ENCODE measurements at places on chromosomes 11 and 22. TPM values are rescaled to one million over a fixed set of nuclear protein-coding genes. Genes with fewer than 3 reads are reported as not detected.

NXPE2 gene
- total RNA-seq = not detected

FAM111A gene
- total RNA-seq = 70.0 TPM

PGA5 gene
- total RNA-seq = not detected

BACE1 gene
- 22.7 TPM for total RNA-seq

GNG3 gene
- not detected for total RNA-seq

CALCA gene
- total RNA-seq = not detected

PGR gene
- not detected for total RNA-seq

CRYBB2 gene
- not detected for total RNA-seq

PTGDR2 gene
- 1.1 TPM for total RNA-seq

PKDREJ gene
- not detected for total RNA-seq

OR8D4 gene
- total RNA-seq = not detected

APOL4 gene
- not detected for total RNA-seq

DNA sequence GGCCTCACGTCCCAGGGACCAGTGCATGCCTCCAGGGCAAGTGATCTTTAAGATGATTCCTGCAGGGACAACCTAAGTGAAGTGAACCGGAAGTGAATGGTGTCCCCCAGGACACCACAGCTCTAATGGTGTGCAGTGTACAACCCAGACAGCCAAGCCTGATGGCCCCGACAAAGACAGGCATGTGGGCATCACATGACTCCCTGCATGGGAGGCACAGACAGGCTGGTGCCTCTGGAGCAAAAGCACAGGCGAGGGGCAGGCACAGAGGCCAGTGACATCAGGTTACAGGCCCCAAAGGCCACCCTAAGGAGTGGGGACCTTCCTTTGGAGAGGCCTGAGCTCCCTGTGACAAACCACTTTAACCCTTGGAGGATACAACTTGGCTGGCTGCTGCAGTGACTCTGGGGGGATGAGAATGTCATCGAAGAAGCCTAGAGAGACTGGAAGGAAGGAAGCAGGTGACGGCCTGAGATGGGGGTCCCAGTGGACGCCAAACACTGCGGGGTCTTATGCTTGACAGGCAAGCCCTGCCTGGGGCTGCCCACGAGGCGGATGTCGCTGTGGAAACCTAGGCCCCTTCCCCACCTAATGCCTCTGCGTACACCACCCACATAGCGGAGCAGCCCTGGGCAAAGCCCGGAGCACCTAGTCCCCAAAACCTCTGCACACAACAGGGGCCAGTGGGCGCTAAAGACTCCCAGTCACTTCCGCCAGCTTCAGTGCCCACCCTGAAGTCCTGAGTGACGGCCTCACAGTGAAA lies 12.4 kb downstream of the POLR3H start:
- H3K27ac ChIP-seq = no peak overlapping the region
- no peak overlapping the region for H3K4me3 ChIP-seq
- H3K4me1 ChIP-seq = 0 out of 2 replicates have a peak, but pooled peaks cover 4% of the 10 kb centered on the region
- peaks cover 81% of the 10 kb centered on the region for H3K36me3 ChIP-seq

- DNase-seq = no peak
- H3K4me3 ChIP-seq = no peak overlapping the region
- H3K27ac ChIP-seq = no peak overlapping the region
- H3K36me3 ChIP-seq = no peaks in the 10 kb centered on the region
- H3K4me1 ChIP-seq = peaks cover 7% of the 10 kb centered on the region
Measured at GRCh38 chr11:106014620-106015019, 7.4 kb downstream of the MSANTD4 start.

DNA sequence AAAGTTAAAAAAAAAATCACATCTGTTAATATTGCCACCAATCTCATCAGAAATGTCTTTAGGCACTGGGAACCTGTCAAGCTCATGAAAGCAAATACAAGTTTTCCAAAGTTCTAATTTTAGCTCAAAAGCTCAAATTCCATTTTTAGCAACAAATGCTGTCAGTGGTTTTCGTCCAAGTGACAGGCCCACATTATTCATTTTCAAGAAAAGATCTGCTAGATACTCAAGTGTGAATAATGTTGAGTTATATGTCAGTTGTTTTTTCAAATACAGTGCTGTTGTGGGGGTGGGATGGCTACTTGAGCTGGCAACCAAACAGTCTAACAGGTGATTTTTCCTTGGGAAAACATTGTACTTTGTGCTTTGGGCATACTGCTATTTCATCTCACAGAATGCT lies 1072.6 kb downstream of the OPCML start:
- DNase-seq = no peak
- no peaks in the 10 kb centered on the region for H3K27me3 ChIP-seq
- no peak overlapping the region for H3K27ac ChIP-seq
- no peaks in the 10 kb centered on the region for H3K36me3 ChIP-seq

DNA sequence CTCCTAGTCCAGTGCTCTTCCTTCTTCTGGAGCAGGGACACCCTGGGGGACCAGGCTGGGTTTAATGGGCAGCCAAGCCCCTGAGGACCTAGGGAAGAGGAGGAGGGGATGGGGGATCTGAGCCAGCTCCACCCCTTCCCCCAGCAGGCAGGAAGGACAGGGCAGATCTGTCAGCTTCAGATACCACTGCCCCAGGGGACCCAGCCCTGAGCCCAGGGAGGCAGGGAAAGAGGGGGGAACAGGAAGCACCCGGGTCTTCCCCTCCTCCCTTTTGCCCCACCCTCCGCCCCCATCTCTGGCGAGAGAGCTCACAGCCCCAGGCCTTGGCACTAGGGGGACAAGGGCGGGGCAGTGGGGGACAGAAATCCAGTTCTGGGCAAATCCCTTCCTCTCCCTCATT lies 11.7 kb upstream of the SOX10 start:
- DNase-seq = no peak
- H3K4me3 ChIP-seq = no peak overlapping the region
- no peaks in the 10 kb centered on the region for H3K36me3 ChIP-seq
- no peak overlapping the region for H3K27ac ChIP-seq
- no peaks in the 10 kb centered on the region for H3K27me3 ChIP-seq
- peaks cover 4% of the 10 kb centered on the region for H3K4me1 ChIP-seq

- DNase-seq = no peak
- H3K36me3 ChIP-seq = no peaks in the 10 kb centered on the region
- H3K27ac ChIP-seq = peak within 1 kb of the TSS; percentile 50
- no peaks in the 10 kb centered on the region for H3K27me3 ChIP-seq
- peaks cover 16% of the 10 kb centered on the region for H3K4me1 ChIP-seq
Measured at GRCh38 chr11:78417175-78417887, at the start of gene GAB2. TSS of gene GAB2 (minus strand) at chr11:78417820. CDS start at chr11:78417720, 100 bp downstream.

GRCh38 chr11:3840004-3840869 lies 522 bp downstream of the RHOG start:
- H3K27me3 ChIP-seq = no peaks in the 10 kb centered on the region
- H3K4me1 ChIP-seq = peaks cover 19% of the 10 kb centered on the region
- DNase-seq = peak; percentile 53
- peak overlapping the region; percentile 90 for H3K4me3 ChIP-seq

- peak; percentile 64 for DNase-seq
- H3K4me3 ChIP-seq = peak within 1 kb of the TSS; percentile 86
- no peaks in the 10 kb centered on the region for H3K27me3 ChIP-seq
- H3K36me3 ChIP-seq = peaks cover 9% of the 10 kb centered on the region
Measured at GRCh38 chr11:118572061-118572980, at the start of gene ARCN1. TSS of gene ARCN1 (plus strand) at chr11:118572409. CDS start at chr11:118572548, 139 bp downstream.

DNA sequence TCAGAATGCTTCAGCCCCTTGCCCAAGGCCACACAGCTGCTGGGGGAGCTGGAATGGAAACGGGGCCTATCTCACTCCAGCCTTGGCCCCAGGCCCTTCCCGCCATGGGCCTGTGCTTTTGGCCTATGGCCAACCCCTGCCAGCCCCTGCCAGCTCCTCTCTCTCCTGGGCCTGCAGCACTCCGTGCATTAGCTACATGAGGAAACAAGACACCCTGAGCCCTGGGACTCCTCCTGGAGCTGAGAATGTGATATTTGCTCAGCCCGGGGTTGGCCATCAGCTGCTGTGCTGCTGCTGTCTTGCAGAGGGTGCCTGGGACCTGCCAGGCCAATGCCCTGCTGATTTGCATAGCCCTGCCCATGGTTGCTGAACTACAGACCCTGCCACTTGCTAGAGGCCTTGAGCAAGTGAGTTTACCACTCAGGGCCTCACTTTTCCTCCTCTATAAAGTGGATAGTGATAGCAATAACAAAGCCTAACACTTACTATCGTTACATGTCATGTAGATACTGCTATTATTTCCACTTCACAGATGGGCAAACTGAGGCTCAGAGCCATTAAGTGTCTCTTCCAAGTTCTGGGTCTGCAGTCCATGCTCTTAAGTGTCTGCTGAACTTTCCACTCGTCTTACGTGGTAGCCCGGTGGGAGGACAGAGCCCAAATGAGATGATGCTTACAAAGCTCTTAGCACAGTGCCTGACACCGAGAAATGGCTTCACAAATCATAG lies 99.6 kb downstream of the KIAA1671 start:
- no peaks in the 10 kb centered on the region for H3K27me3 ChIP-seq
- no peak for DNase-seq
- no peaks in the 10 kb centered on the region for H3K4me1 ChIP-seq
- no peaks in the 10 kb centered on the region for H3K36me3 ChIP-seq
- H3K27ac ChIP-seq = no peak overlapping the region

- H3K27me3 ChIP-seq = no peaks in the 10 kb centered on the region
- H3K36me3 ChIP-seq = no peaks in the 10 kb centered on the region
- no peak overlapping the region for H3K4me3 ChIP-seq
- H3K4me1 ChIP-seq = peaks cover 19% of the 10 kb centered on the region
- H3K27ac ChIP-seq = no peak overlapping the region
Measured at GRCh38 chr11:113614097-113614496, 92.0 kb downstream of the TMPRSS5 start.

DNA sequence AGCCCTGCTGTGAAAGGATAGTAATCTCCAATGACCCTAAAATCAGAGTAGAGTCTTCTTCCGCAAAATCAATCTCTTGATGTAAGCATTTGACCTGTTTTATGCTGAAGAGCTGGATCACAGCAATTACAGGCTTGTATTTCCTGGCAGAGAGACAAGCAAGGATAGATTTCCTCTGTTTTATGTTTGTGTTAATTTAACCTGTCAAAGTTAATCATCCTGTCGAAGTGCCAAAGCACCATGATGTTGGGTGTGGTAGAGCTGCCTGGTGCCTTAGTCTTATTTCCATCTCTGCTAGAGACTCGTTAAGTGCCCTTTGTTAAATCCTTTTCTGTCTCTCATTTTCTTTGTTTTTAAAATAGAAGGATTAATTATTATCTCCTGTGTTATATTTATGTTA lies 248.1 kb downstream of the CNTN5 start:
- H3K4me3 ChIP-seq = no peak overlapping the region
- no peaks in the 10 kb centered on the region for H3K27me3 ChIP-seq
- H3K36me3 ChIP-seq = no peaks in the 10 kb centered on the region

- no peak overlapping the region for H3K4me3 ChIP-seq
- no peak for DNase-seq
- peaks cover 12% of the 10 kb centered on the region for H3K36me3 ChIP-seq
Measured at GRCh38 chr11:12090061-12090591, 20.3 kb upstream of the MICAL2 start.

GRCh38 chr11:93857413-93858120 lies 7.1 kb upstream of the VSTM5 start:
- no peak overlapping the region for H3K27ac ChIP-seq
- no peak for DNase-seq
- H3K27me3 ChIP-seq = no peaks in the 10 kb centered on the region
- no peak overlapping the region for H3K4me3 ChIP-seq
- no peaks in the 10 kb centered on the region for H3K4me1 ChIP-seq

DNA sequence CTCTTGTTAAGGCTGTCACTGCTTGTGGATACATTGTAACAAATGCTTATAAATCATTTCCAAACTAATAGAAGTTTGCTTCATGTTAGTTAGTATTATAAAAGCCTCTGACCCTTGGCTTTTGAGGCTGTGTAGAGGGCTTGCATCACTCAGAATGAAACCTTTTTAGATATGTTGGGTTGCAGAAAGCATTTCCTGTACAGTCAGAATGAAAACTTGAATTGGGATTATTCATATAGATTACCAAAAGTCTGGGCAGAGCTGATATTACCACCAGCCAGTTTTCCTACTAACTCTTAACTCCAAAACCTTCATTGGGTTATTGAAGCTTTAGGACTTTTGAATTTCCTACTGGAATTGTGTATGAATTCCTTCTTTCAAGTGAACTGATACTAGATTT lies 12.0 kb downstream of the KMT2A start:
- no peaks in the 10 kb centered on the region for H3K36me3 ChIP-seq
- H3K4me1 ChIP-seq = no peaks in the 10 kb centered on the region
- no peak overlapping the region for H3K27ac ChIP-seq
- DNase-seq = no peak

- H3K27me3 ChIP-seq = peaks cover 21% of the 10 kb centered on the region
- no peak overlapping the region for H3K27ac ChIP-seq
- no peaks in the 10 kb centered on the region for H3K36me3 ChIP-seq
- H3K4me3 ChIP-seq = no peak overlapping the region
Measured at GRCh38 chr11:134272381-134273316, 3.5 kb upstream of the GLB1L3 start.

DNA sequence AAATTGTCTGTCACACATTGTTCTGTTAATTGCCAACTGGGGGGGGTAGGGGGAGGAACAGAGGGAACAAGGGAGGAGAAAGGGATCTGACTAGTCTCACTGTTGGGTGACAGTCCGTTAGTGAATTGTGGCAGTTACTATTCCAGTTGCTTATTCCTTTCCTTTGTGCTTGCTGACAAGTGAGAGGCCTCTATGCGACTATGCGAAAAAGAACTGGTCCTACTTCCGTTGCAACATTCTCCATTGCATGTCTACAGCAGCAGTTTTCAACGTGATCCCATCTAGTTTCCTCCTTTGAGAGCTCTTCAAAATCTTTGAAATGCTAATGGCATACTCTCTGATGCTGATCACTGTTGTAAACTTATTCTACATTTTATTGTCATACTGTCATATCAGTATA lies 672.2 kb downstream of the LRRC4C start:
- no peaks in the 10 kb centered on the region for H3K36me3 ChIP-seq
- H3K4me1 ChIP-seq = no peaks in the 10 kb centered on the region
- no peak overlapping the region for H3K27ac ChIP-seq
- H3K27me3 ChIP-seq = no peaks in the 10 kb centered on the region

DNA sequence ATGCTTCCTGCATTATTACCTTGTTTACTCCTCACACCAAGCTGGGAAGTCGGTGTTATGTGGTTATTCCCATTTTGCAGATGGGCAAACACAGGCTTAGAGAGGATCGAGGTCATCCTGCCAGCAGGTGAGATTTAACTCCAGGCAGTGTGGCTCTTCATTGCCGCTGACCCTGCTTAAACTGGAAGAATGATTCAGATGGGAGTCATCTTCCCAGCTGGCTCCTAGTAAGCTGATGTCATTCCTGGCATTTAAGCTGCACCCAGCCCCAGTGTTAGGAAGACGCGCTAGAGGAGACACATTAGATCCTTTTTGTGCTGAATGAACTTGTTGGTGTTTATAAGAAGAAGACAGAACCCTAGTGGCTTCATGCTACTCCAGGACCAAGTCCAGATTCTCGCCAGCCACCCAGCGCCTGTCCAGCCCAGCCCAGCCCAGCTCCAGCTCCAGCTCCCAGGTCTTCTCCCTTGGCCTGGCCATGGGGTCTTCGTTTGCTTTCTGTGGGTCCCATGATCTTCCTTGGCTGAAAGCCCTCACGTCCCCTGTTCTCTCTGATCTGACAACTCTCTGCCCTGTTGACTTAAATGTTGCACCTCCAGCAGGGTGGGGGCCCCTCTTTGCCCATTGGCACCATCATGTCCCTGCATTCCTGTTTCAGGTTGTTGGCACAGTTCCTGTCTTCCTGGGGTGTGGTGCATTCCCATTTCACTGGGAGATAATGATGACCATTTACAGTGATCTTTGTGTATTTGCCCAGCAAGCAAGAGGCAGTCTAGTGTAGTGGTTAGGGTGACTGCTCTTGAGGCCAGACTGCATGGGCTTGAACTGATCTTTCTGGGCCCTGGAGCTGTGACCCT lies 13.6 kb downstream of the PARVB start:
- 0 out of 2 replicates have a peak overlapping the region, but pooled peaks have one; percentile 4 for H3K27ac ChIP-seq
- DNase-seq = peak; percentile 67
- H3K27me3 ChIP-seq = no peaks in the 10 kb centered on the region
- no peak overlapping the region for H3K4me3 ChIP-seq
- no peaks in the 10 kb centered on the region for H3K36me3 ChIP-seq
- H3K4me1 ChIP-seq = peaks cover 15% of the 10 kb centered on the region

- no peaks in the 10 kb centered on the region for H3K27me3 ChIP-seq
- DNase-seq = no peak
- H3K4me1 ChIP-seq = peaks cover 28% of the 10 kb centered on the region
- H3K36me3 ChIP-seq = no peaks in the 10 kb centered on the region
Measured at GRCh38 chr11:14386081-14386480, 27.1 kb upstream of the RRAS2 start.

Data from SJSA1 (cell line).